Progenitor cell of endocrine pancreas (in vitro differentiated cells): ENCODE measurements at places on chromosomes 7 and 10. TPM values are rescaled to one million over a fixed set of nuclear protein-coding genes. Genes with fewer than 3 reads are reported as not detected.
A peak's percentile ranks its signal among the peaks of the same experiment; 100 is the strongest.

DNA sequence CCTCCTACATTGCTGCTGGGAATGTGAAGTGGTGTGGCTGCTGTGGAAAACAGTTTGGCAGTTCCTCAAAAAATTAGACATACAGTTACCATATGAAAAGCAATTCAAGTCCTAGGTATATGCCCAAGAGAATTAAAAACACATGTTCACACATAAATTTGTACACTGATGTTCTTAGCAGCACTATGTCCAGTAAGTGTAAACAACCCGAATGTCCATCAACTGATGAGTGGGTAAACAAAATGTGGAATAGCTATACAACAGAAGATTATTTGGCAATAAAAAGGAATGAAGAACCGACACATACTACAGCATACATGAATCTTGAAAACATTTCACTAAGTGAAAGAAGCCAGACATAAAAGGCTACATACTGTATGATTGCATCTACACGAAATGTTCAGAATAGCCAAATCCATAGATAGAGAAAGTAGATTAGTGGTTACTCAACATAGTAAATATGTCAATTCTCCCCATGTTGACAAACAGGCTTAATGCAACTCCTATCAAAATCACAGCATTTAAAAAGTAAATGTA lies 17.2 kb downstream of the CEP41 start:
- H3K4me3 ChIP-seq, result no peak overlapping the region
- peaks cover 40% of the 10 kb centered on the region for H3K4me1 ChIP-seq
- H3K27ac ChIP-seq, result no peak overlapping the region
- DNase-seq, result no peak
- H3K36me3 ChIP-seq, result peaks cover 6% of the 10 kb centered on the region

DNA sequence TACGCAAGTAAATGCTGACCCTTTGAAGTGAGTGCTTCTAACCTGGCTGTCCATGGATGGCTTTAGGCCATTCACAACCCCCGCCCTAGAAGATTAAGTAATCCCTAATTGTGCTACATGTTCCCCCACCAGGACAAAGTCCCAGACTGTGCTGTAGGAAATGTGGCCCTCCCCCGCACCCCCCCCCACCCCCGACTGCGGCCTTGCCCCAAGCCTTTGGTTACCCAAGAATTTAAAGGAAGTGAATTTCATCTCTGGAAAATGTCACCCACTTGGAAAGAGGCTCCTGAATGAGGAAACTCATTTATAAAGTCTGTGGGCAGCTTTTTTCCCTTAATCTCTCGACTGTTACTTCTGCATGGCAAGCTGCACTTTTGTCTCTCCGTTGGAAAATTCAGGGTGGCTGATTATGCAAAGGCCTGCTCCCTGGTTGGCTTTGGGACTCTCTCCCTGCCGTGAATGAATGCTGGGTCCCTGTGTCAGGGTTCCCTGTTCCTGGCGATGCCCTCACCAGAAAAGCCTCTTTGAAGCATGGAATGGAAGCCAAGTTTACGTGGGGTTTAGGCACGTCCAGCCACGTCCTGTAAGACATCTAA lies 31.4 kb upstream of the AQP1 start:
- peaks cover 2% of the 10 kb centered on the region for H3K36me3 ChIP-seq
- no peak overlapping the region for H3K27ac ChIP-seq
- no peak overlapping the region for H3K4me3 ChIP-seq
- peaks cover 5% of the 10 kb centered on the region for H3K27me3 ChIP-seq
- no peak for DNase-seq

- no peak overlapping the region for H3K27ac ChIP-seq
- H3K4me3 ChIP-seq, result no peak overlapping the region
- H3K4me1 ChIP-seq, result no peaks in the 10 kb centered on the region
- peaks cover 3% of the 10 kb centered on the region for H3K27me3 ChIP-seq
- DNase-seq, result no peak
Observed at GRCh38 chr7:67406976-67407375, 410.3 kb downstream of the TYW1 start.

- peak; percentile 63 for DNase-seq
- H3K36me3 ChIP-seq, result no peaks in the 10 kb centered on the region
Observed at GRCh38 chr7:150983893-150984368, 5.8 kb upstream of the KCNH2 start.

DNA sequence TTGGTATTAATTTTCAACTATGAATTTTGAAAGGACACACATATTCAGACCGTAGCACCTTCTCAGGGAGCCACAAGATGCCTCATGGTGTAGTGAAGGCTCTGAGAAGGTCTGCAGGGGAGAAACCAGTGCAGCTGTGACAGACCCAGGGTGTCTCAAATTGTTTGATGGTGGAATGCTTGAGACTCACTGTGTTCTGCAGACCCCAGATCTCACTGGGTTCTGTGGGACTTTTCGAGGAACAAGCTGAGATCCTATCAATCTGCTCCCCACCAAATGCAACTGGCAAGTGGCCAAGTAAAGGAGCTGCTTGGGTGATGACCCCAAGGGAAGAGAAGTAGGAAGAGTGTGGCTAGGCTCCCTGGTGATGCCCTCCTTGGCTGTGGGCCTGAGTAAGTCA lies 130.5 kb upstream of the UNC5B start:
- no peak overlapping the region for H3K4me3 ChIP-seq
- no peak overlapping the region for H3K27ac ChIP-seq
- peak; percentile 2 for DNase-seq
- H3K4me1 ChIP-seq, result no peaks in the 10 kb centered on the region
- no peaks in the 10 kb centered on the region for H3K36me3 ChIP-seq

DNA sequence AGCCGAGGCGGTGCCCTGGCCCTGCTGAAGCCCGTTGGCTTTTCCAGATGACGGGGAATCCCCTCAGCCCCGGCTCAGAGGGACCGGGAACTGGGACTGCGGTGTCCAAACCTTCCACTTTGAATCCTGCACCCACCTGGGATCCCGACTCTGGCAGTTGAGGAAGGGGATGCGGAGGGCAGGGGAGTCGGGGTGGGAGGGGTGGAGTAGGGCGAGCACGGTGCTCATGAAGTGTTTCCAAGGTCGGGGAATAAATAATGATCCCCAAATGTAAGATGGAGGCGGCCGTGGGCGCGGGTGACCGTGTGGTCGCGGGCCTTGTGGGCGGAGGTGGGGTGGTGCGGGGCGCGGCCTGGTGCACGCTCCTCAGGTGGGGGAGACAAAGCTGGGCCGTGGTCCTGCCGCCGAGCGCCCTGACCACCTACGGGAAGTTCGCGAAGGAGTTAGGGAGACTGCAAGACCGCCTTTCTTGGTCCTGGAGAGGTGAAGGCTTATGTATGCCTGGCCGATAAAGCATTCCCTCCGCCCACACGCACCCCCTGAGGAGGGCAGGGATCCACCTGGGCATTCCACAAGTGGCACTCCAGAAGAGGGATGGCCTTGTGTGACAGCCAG lies 1.4 kb downstream of the MTURN start:
- peaks cover 7% of the 10 kb centered on the region for H3K4me1 ChIP-seq
- H3K4me3 ChIP-seq, result peak overlapping the region; percentile 88
- H3K27ac ChIP-seq, result peak overlapping the region; percentile 95

- peaks cover 5% of the 10 kb centered on the region for H3K36me3 ChIP-seq
- H3K27me3 ChIP-seq, result no peaks in the 10 kb centered on the region
- H3K4me3 ChIP-seq, result peak overlapping the region; percentile 46
- no peak for DNase-seq
- H3K4me1 ChIP-seq, result peaks cover 46% of the 10 kb centered on the region
Observed at GRCh38 chr10:68598978-68599770, 39.0 kb downstream of the TET1 start.

DNA sequence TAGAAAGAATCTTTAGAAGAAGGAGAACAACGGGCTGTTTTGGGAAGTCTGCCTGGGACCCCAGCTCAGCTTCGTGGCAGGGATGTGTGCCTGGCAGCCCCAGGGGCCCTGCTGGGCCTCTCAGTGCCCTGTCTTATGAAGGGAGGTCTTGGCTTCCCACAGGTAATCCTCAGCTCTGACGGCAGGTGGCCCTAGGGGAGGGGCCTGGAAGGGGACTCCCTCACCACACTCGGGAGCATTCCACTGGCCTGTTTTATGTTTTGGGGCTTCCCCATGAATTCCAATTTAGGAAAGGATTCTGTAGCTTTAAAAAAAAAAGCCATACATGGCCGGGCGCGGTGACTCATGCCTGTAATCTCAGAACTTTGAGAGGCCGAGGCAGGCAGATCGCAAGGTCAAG lies 3.0 kb upstream of the DMBT1 start:
- no peak overlapping the region for H3K4me3 ChIP-seq
- H3K4me1 ChIP-seq, result peaks cover 15% of the 10 kb centered on the region
- no peaks in the 10 kb centered on the region for H3K36me3 ChIP-seq
- H3K27me3 ChIP-seq, result peaks cover 56% of the 10 kb centered on the region
- DNase-seq, result no peak

DNA sequence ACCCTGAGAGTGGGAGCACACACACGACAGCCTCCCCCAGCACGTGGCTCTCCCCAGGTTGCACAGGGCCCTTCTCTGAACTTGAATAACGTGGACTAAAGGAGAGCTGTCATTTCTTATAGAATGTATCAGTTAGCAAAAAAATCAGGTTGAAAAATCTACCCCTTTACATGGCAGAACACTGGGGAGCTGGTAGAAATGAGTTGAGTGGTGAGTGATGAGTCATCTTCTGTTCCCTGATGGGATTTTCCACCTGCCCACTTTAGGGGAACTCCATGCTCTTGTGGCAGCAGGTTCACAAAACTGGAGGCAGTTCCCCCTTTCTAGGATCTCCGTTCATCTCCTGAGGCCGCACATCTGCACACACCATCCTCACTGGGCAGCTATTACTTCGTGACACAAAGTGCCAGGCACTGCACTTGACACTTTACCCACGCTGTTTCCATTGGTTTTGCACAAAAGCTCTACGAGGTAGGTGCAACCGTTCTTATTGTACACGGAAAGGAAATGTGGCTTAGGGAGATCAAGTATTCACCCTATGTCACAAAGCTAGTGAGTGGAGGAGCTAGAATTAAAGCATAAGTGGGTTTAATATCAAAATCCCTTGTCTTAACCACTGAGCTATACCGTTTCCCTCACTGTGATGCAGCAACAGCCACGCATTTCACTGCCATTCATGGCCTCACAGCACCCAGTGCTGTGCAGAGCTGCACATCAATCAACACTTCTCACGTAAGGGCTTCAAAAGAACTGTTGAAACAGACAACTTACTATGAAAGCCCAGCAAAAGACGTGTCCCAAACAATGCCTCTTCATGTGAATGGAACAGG lies 80.2 kb downstream of the RNF216 start:
- peak overlapping the region; percentile 60 for H3K27ac ChIP-seq
- DNase-seq, result no peak
- peaks cover 6% of the 10 kb centered on the region for H3K36me3 ChIP-seq
- no peak overlapping the region for H3K4me3 ChIP-seq

- H3K27ac ChIP-seq, result peak overlapping the region; percentile 97
- peaks cover 43% of the 10 kb centered on the region for H3K27me3 ChIP-seq
- peak overlapping the region; percentile 85 for H3K4me3 ChIP-seq
- H3K36me3 ChIP-seq, result peaks cover 8% of the 10 kb centered on the region
Observed at GRCh38 chr10:17229967-17230682, 2.1 kb downstream of the VIM start.

GRCh38 chr7:130112093-130112492 lies 41.8 kb downstream of the KLHDC10 start:
- H3K4me3 ChIP-seq, result no peak overlapping the region
- DNase-seq, result no peak
- no peak overlapping the region for H3K27ac ChIP-seq
- no peaks in the 10 kb centered on the region for H3K27me3 ChIP-seq
- peaks cover 25% of the 10 kb centered on the region for H3K4me1 ChIP-seq

GRCh38 chr7:150373049-150373801 lies 4.6 kb downstream of the REPIN1 start:
- no peaks in the 10 kb centered on the region for H3K27me3 ChIP-seq
- peak overlapping the region; percentile 30 for H3K27ac ChIP-seq
- DNase-seq, result no peak

DNA sequence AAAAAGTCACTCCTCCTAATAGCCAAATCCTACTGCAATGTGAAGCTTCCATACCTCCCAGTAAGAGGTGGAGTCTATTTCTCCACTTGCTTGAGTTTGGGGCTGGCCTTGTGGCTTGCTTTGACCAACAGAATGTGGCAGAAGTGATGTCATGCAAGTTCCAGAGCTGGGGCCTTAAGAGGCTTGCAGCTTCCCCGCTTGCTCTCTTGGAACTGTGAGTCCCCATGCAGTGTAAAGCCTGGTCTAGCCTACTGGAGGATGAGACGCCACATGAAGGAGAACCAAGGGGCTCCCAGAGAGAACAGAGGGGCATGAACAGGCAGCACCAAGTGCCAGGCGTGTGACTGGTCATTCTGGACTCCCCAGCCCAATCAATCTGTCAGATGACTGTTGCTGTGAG lies 58.6 kb upstream of the OPALIN start:
- H3K4me3 ChIP-seq, result no peak overlapping the region
- DNase-seq, result no peak
- no peaks in the 10 kb centered on the region for H3K4me1 ChIP-seq
- H3K36me3 ChIP-seq, result no peaks in the 10 kb centered on the region

GRCh38 chr10:127449490-127449889 lies 99.6 kb upstream of the NPS start:
- H3K27ac ChIP-seq, result no peak overlapping the region
- H3K36me3 ChIP-seq, result peaks cover 25% of the 10 kb centered on the region
- no peaks in the 10 kb centered on the region for H3K27me3 ChIP-seq
- no peak overlapping the region for H3K4me3 ChIP-seq
- no peak for DNase-seq

DNA sequence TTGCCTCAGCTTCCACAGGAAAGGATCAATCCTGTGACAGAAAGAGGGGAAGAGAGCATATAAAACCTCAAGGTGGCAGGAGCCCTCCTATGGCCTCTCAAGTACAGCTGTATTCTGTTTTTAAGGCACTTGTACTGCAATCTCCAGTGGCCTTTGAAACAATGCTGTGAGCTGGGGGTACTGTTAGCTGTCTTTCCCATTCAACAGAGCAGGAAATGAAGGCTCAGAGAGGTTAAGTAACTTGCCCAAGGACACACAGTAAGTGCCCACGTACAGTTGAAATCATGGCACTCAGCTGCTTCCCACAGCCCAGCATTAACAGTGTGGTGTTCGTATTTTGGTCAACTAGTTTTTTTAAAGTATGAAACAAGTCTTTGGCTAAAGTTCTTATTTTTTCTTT lies 34.0 kb downstream of the DUSP5 start:
- peaks cover 2% of the 10 kb centered on the region for H3K4me1 ChIP-seq
- no peak for DNase-seq
- H3K27ac ChIP-seq, result no peak overlapping the region
- no peaks in the 10 kb centered on the region for H3K36me3 ChIP-seq

- H3K36me3 ChIP-seq, result peaks cover 18% of the 10 kb centered on the region
- H3K27ac ChIP-seq, result no peak overlapping the region
Observed at GRCh38 chr10:79274279-79275104, 72.8 kb upstream of the PPIF start.

The AGMO gene
- total RNA-seq, result 0.19 and 0.27 TPM in 2 replicates

The CHCHD3 gene
- total RNA-seq, result 66.0 and 67.3 TPM in 2 replicates

The AKR1C2 gene
- 7.2 and 12.6 TPM in 2 replicates for total RNA-seq

The AZGP1 gene
- total RNA-seq, result not detected in 2 replicates

The PNLIPRP1 gene
- not detected in 2 replicates for total RNA-seq

The FAM237B gene
- total RNA-seq, result not detected in 2 replicates
